ENCODE measurements at places on chromosomes 4 and X.

DNA sequence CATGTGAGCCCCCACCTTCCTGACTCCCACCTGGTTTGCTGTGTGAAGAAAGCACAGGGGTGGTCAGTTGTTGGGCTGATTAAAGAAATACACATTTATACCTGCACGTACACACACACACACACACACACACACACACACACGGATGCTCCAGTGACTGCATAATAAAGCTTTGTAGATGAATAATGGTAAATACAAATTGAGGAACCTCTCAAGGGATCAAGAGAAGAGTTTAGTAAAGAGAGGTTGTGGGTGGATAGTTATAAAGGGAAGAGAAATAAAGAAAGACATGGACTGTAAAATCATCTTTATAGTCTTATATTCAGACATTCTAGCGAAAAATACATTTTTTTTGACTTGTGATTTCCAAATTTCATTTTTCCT lies 144.1 kb downstream of the MGST2 start:
- DNase-seq = no peak

- DNase-seq = no peak
Measured at GRCh38 chrX:150224676-150225075, 138.4 kb upstream of the MAMLD1 start.

DNA sequence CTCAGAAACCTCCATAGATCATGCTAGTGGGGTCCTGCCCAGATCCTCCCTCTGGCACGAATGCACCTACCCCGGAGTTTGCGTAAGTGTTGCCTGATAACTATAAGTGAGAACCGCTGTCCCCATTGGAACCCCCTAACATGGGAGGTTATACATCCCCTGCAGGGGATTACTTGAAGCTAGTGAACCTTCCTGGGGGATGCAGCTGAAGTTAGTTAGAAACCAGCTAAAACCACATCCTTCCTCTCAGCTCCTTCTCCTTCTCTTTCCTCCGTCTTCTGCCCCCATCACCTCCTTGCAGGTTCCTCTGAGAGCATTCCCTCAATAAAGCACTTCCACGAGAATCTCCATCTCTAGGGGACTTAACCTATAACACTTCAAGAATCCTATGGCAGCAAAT lies 95.0 kb downstream of the ZNF827 start:
- DNase-seq = no peak

DNA sequence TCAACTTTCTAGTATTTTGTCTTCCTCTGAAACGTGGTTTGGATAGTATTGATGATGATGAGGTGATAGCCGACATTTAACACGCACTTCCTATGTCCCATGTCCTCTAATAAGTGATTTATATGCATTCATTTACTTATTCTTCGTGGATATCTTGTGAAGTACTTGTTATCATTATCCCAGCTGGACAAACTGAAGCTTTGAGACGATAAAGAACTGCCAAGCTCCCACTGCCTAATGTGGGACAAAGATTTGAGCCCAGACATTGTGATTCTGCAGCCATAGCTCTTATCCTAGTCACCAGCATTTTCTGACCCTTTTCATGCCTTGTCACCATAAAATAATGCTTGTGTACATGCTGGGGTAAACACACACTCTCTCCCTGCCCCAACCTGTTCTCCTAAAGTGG lies 92.5 kb downstream of the RAPGEF2 start:
- DNase-seq = no peak

DNA sequence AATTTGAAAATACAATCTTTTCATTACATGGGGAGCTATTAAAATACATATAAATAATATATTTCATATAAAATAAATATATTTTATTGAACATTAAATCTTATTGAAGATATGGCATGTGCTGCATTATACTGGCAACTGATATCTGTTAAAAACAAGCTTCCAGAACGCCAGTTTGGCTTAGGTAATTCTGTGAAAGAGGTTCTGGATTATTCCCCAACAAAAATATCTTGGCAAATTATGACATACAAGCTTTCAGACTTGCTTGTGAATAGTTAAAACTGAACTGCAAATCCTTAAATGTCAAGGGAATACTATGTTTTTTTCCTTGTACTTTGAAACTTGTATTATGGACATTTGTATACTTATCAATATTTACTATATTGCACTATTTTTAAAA lies 210.2 kb upstream of the LCORL start:
- no peak for DNase-seq

DNA sequence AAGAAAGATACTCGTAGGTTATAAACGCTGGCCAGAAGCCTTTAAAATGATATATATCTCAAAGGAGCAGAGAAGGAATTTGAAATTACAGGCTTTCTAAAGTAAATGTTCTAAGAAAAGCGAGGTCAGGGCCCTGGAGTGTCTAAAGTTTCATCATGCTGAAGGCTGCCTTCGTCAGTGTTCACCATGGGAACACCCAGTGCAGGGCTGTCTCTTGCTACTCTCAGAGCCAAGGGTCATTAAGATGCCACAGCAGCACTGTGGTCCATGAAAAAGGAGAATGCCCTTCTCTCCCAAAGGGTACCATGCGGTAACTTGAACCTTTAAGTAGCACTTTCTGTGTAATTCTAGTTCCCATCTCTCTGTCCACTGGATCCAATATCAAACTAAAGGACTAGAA lies 174.5 kb upstream of the NWD2 start:
- no peak for DNase-seq

GRCh38 chrX:118736394-118737010 lies 9.1 kb downstream of the IL13RA1 start:
- DNase-seq = no peak

DNA sequence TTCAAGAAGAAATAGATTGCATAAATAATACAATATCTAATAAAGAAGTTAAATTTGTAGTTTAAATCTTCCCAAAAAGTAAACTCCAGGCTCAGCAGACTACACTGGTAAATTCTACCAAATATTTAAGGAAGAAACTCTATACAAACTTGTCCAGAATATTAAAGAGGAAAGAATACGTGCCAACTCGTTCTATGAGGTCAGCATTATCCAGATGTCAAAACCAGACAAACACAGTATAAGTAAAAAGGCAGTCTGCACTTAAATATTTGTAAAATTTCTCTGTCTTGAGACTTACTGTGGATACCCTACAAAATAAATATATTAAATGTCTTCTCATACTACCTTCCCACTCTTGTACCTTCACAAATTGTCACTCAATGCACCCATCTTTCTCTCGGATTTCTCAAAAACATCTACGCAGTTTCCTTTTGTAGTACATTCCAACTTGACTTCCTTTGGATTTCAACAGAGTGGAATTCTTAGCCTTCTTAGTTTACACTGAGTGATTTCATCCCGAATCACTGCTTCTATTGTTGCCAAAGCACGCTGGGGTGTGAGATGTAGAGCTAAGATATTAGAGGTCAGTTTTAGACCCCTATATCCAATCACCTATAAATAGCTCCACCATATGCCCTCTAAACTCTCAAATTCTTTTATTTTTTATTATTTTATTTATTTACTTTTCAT lies 71.6 kb upstream of the MAB21L2 start:
- DNase-seq = no peak
